T-helper 17 cell (primary cell): ENCODE measurements at places on chromosomes 7 and 10.

- H3K27me3 ChIP-seq, result peaks cover 44% of the 10 kb centered on the region
- H3K4me3 ChIP-seq, result no peak overlapping the region
Measured at GRCh38 chr10:120455004-120455403, 2.0 kb upstream of the PLPP4 start.

DNA sequence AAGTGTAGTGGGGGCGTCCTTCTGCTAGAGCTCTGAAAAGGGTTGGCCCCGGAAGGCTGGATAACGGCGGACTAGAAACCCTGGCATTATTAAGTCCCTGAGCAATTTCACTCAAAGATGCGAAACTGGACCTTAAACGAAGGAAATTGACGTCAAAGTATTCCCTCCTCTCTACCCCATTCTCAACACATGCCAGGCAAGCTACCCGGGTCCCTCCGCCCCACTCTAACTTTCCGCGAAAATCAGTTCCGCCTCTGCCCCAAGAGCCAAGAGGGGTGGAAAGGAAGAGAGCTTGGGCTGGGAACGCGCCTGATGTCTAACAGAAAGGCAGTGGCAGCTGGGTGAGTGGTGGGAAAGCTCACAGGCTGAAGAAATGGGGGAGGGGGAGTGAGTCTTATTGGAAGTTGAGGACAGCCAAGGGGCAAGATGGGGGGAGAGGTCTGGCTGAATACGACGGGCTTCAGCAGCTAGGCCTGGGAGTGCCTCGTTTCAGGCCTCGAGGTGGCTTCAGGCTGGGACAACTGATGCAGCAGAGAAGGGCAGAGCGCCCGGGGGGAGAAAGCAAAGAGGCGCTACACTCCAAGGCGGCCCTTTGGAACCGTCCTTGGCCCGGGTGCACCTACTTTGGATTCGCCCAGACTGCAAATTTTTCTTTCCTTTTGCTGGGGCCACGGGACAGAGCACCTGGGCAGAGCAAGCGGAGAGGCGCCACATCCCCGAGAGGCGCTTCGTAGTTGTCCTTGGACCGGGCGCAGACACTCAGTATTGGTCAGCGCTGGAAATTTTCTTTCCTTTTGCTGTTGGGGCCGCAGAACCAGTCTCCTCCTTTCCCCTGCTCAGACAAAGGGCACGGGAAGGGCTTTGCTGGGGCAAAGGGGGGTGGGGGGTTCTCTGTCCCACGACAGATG lies 2.0 kb upstream of the FEZF1 start:
- no peak overlapping the region for H3K4me3 ChIP-seq
- H3K27me3 ChIP-seq, result peaks cover 68% of the 10 kb centered on the region
- no peak overlapping the region for H3K27ac ChIP-seq
- H3K36me3 ChIP-seq, result peaks cover 4% of the 10 kb centered on the region
- H3K4me1 ChIP-seq, result no peaks in the 10 kb centered on the region
- no peak for DNase-seq

GRCh38 chr10:17143055-17143690 lies 13.6 kb upstream of the CUBN start:
- H3K4me3 ChIP-seq, result no peak overlapping the region
- no peaks in the 10 kb centered on the region for H3K27me3 ChIP-seq
- peaks cover 4% of the 10 kb centered on the region for H3K36me3 ChIP-seq
- H3K27ac ChIP-seq, result peak overlapping the region; percentile 19
- DNase-seq, result no peak
- peaks cover 6% of the 10 kb centered on the region for H3K4me1 ChIP-seq

- DNase-seq, result no peak
- peak overlapping the region; percentile 98 for H3K27ac ChIP-seq
- peaks cover 12% of the 10 kb centered on the region for H3K36me3 ChIP-seq
- H3K4me1 ChIP-seq, result peaks cover 60% of the 10 kb centered on the region
- H3K27me3 ChIP-seq, result no peaks in the 10 kb centered on the region
- H3K4me3 ChIP-seq, result peak overlapping the region; percentile 94
Measured at GRCh38 chr10:17231788-17232187, 3.7 kb downstream of the VIM start.

DNA sequence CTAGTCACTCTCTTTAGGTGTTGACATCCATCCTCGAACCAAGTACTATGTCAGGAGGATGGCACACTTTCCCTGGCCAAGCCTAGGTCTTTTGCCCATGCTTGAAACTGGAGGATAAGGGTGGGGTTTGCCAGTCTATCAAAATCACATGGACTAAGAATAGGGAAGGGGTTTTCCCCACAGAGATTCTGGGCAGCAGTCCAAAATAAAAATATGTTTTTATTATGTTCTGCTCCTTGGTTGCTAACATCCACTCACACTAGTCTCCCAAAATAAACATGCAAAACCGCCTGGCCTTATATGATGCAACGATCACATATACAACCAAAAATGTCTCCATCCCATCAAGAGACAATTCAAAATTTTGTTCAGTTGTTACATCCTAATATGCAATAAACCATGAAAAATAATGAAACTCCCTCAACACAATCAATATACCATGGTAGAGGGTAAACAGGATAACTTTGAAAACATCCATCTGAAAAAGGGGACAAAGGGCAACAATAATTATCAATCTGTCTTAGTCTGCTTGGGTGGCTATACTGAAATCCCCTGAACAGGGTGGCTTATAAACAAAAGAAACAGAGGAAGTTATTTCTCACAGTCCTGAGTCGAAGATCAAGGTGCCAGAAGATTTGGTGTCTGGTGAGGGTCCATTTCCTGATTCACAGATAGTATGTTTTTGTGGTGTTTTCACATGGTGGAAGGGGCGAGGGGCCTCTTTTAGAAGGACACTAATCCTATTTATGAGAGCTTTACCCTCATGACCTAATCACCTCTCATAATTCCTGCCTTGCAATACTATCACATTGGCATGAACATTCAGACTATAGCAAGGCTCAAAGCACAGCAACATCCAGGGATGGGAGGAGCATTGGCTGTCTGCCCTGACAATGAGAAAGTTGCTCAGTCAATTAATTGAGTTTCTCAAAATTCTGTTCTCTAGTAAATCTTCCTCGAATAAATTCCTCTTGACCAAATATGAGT lies 159.3 kb downstream of the ETV1 start:
- H3K4me3 ChIP-seq, result no peak overlapping the region
- H3K36me3 ChIP-seq, result peaks cover 4% of the 10 kb centered on the region
- H3K27ac ChIP-seq, result no peak overlapping the region
- DNase-seq, result no peak
- H3K4me1 ChIP-seq, result peaks cover 4% of the 10 kb centered on the region

- no peak overlapping the region for H3K4me3 ChIP-seq
- H3K4me1 ChIP-seq, result peaks cover 3% of the 10 kb centered on the region
- DNase-seq, result no peak
- H3K27me3 ChIP-seq, result no peaks in the 10 kb centered on the region
- H3K36me3 ChIP-seq, result no peaks in the 10 kb centered on the region
Measured at GRCh38 chr7:134120405-134120804, 6.7 kb upstream of the LRGUK start.

DNA sequence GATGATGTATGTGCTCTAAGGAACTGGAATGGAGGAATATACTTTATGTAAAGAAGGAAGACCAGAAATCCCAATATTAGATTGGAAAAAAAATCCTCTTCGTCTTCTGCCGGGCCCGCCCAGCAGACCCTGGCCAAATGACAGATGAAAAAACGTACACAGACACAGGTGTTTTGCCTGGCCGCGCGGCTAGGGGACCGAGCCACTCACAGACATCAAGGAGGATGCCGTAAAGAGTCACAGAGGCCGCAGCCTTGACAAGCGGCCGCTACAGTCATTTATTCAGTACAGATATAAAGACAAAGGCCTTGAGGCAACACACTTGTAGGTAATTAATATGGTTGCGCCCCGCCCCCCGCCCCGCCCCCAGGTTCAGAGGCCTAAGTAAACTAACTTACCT lies 594.1 kb downstream of the GRM8 start:
- no peak overlapping the region for H3K4me3 ChIP-seq
- no peaks in the 10 kb centered on the region for H3K4me1 ChIP-seq
- no peaks in the 10 kb centered on the region for H3K36me3 ChIP-seq

DNA sequence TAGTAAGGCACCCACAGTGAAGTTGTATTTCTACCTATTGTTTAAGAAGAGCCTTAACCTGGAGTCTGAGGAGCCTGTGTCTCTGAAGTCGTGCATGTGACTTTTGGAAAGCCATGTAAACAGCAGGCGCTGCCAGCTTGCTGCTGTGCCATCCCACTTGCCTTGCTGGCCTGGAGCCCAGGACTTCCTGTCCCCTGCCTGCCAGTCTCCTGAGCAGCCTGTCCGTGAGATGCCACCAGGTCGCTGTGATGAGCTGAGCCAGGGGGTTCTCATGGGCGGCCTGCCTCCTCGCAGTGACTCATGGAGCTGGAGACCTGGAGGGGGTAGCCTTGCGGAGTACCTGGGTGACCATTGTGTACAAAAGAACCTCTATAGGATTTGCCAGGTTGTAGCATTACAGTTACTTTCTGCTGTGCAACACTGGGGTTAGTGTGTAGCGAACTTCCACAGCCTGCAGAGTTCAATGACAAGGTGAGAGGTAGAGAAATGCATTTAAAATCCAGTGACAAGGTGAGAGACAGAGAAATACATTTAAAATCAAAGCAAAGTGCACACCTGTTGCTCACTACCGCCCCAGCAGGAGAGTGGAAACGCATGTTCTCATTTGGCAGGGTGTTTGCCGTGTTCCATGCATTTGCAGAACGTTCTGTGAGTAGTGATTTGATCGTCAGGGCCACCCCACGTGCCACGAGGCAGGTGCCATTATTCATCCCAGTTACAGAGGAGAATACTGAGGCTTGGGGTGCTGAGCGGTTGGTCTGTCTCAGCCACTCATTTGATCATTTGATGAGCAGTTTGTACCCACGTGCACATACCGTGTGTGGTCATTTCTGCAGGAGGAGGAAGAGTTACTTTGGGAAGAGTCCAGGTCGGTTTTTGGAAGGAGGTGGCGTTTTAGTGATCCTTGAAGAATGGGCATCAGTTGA lies 36.6 kb upstream of the BHLHA15 start:
- peaks cover 5% of the 10 kb centered on the region for H3K4me1 ChIP-seq
- no peak overlapping the region for H3K4me3 ChIP-seq
- no peaks in the 10 kb centered on the region for H3K27me3 ChIP-seq
- no peak for DNase-seq
- peak overlapping the region; percentile 29 for H3K27ac ChIP-seq
- peaks cover 6% of the 10 kb centered on the region for H3K36me3 ChIP-seq
